ENCODE measurements at places on chromosomes 3 and 15.
A peak's percentile ranks its signal among the peaks of the same experiment; 100 is the strongest.

GRCh38 chr3:66133050-66133757, 87.6 kb upstream of the SLC25A26 start:
- no peak for DNase-seq

DNA sequence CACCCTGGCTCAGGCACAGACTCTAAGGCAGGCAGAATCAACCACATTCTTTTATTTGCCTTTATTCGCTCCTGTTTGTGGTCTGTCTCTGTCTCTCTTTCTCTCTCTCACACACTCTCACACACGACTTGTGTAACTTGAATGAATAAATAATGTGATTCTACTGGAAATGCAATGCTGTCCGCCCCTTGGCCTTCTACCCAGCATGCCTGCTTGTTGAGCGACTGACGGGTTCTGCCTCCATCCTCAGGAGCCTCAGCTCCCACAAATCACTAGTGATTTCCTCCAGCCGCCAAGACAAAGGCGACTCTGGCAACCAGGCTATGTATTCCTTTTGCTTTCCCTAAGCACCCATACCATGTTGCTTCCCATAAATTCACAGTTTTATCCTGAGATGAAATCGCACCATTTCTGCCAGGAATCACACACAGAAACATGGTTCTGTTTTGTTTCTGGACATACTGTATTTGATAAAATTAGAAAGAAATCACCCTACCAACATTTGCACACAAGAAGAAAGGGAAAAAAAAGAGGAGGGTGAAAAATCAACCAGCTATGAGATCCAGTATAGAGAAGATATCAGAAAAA, 460.8 kb downstream of the MAGI1 start:
- DNase-seq, result no peak

GRCh38 chr3:65884071-65884470, 154.6 kb downstream of the MAGI1 start:
- no peak for DNase-seq

- DNase-seq, result no peak
Measured at GRCh38 chr3:18902081-18902793, 246.1 kb upstream of the KCNH8 start.

- DNase-seq, result no peak
Measured at GRCh38 chr15:25886498-25887140, 23.5 kb upstream of the ATP10A start.

DNA sequence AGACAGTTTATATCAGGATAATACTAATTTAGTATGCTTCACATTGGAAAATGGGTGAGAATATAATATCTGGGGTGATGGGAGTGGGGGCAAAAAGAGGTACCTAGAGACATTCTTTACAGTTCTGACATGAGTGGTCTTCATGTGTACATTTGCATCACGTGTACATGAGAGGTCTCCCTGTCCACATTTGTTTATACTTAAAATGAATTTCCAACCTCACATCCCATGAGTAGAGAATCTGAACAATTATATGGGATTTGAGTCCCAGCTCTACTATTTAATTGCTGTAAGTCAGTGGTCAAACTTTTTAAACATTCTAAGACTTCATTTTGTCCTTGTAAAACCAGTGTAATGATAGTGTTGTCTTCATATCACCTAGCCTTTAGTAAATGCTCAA, 408.4 kb downstream of the NAALADL2 start:
- DNase-seq, result no peak

- DNase-seq, result peak; percentile 25
Measured at GRCh38 chr3:170355738-170356595, 1.5 kb upstream of the SKIL start.

DNA sequence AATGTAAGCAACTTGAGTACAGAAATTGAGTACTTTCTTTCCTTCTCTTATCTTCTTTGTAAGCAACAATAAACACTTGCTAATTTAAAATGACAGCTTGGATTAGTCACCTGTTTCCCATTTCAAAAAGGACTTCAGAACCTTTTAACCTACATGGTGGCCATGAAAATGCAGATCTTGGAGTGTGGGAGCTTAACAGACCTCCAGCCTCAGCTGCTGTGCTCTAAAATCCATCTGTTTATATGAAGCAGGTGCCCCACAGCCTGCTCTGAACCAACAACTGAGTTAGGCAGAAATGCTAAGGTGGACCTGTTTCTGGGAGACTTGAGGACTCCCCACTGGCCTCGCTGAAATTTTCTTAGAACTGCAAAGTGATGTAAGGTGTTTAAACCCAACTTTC, 91.1 kb upstream of the TNIK start:
- DNase-seq, result no peak

DNA sequence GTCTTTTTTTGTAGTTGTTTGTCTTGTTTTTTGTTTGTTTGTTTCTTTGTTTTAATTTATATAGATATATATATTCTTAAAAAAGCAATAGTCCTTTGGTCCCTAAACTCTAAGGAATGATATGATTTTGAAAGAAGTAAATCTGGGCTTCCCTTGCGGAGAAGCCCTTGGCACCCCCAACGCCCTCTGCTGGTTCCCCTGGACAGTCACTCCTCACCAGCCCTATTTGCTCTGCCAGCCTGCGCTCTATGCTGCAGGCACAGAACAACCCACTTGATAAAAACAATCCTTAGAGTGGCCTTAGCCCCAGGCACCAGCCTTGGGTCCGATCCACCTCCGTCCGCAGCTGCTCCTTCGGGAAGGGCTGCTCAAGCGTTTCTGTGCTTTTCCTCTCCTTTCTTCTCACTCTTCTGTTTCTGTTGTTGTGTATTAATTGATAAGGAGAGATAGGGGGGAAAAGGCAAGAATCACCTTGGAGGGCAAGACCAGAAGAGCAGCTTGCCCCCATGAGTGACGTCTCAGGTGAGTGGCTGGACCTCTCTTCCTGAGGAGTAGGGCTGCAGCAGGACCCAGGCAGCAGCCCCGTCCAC, 13.7 kb upstream of the PARP6 start:
- peak; percentile 46 for DNase-seq

DNA sequence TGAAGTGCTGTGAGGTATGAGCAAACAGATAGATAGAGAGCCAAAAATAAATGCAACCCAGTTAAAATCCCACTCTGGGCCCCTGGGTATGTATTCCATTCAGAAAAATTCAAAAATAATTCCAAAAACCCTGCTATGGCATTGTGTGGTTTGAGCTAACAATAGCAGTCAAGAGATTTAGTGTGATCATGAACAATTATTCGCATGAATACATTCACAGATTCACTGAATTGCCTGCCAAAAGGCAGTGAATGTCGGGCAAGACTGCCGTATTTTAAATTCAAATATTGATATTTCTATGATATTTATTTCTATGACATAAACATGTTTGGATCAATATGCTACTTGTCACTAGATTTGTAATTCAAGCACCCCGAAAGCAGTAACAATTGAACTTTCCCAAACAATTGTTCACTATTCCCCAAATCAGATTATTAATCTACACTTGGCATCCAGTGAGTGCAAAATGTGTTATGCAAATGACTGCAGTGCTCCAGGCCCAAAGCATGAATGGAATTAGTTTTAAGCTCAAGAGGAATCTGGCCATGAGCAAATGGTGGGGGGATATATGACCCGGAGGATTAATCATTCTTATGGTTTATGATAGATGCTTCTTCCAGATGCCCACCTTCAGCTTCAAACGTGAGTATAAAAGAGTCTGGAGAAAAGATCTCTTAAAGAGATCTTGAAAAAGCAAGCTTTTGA, 417.0 kb upstream of the MEIS2 start:
- no peak for DNase-seq

GRCh38 chr3:113769551-113769950, 22.7 kb downstream of the ATP6V1A start:
- DNase-seq, result no peak

DNA sequence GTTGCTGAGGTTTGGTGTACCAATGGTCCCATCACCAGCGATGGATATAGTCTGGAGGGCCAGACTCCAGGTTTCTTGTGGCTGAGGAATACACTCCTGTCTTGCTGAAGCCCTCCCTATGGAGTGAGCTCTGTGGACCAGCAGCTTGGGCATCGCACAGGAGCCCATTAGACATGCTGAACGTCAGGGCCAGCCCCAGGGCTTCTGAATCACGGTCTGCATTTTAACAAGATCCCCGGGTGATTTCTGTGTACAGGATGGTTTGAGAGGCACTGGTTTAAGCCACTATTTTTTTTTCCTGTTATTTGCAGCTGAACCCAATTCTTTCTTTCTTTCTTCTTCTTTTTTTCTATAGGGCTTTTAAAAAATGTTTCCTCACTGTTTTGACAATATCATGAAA, 69.5 kb upstream of the XCR1 start:
- no peak for DNase-seq

DNA sequence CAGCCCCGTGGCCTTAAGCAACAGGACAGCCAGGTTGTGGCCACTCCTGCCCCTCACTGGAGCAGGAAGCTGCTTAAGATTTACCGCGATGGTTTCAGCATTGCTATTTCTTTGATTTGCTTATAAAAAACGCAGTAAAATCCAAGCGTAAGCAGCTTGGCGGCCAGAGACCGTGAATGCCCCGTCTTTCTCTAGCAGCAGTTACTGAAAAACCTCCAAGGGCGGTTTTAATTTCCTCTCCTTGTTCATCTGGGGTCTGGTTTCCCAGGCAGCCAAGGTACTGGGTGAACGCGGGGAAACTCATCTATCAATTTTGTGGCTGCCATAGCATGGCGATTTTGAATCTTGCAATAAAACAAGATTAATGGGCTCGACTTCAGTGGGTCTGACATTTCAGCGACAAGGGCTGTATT, 130.3 kb downstream of the MINAR1 start:
- DNase-seq, result no peak

GRCh38 chr3:78757731-78758130, 1010.1 kb downstream of the ROBO1 start:
- DNase-seq, result no peak

DNA sequence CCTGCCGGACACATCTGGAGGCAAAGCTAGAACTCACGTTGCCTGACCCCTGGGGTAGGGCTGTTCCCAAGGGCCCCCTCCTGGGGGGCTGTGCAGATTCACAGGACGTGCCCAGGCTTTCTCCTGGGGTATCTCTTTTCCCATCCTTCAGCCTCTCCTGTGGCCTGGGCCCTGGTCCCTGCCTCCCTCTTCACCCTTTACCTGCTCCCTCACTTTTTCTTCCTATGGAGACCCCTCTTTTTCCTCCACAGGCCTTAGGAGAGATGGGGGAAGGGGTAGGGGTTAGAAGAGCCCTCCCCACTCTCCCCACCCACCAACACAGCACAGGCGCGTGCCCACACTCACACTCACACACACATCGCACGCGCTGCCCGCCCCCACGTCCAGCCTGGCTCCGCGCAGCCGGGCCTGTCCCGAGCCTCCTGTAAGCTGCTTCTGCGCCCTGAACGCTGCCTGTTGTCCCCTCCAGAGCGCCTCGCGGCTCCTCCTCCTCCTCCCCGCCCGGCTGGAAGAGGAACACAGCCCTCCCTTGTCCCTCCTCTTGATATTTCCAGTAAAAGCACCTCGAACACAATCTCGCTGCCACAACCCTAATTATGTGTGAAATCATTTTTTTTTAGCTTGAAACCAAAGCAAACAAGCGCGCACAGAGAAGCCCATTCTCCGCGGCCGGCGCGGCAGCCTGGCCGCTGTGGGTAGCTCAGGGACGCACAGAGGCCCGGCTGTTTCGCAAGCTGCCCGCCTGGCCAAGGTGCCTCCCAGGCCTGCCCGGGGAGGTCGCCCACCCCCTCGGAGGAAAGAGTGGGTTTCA, 33.9 kb upstream of the ACAN start:
- DNase-seq, result no peak

DNA sequence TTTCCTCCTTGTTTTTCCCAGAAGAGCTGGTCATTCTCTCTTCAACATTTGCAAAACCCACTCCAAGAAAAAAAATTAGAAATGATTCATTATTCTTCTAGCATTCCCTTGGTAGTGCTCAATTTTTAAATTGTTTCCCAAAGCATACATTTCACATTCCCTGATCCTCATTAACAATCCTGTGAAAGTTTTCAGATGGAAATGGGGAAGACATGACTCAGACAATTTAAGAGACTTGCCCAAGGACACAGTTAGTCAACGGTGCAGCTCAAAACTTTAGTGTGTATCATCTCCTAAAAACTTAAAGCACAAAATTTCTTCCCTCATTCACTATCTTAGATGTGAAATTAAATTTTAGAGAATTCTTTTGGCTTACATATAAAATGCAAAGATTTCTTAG, 17.1 kb upstream of the ABI3BP start:
- no peak for DNase-seq

GRCh38 chr15:94346282-94346681, 114.9 kb downstream of the MCTP2 start:
- DNase-seq, result no peak

DNA sequence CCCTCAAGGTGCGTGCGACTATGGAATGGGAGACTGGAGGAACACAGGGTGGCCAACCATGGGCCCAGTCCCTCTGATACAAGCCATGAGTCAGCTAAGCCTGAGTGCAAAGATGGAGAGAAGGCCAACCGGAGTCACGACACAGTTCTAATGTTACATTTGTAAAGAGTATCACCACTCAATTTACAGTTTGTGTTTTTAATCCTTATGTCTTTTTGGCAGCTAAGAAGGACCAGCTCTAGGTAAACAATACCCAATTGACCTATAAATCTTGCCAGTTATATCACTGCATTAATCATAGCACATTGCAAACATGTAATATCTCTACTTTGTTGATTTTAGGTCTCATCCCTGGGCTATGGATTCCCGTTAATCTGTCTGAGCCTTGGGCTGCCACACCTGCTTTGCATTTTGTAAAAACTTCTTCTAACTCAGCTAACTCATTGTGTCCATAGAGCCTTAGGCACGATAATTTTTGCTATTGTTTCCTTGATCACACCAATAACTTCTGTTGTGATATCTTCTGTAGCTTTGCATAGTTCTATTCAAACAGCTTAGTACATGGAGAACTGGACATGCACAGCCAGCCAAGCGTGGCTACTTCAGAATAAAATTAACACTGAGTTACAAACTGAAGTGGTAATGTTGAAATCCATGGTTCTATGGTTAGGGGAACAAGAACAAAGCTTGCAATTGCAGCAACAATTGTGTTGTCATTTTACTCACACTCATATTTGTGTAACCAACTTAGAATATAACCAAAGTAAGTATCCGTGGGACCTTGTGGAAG, 50.3 kb downstream of the LSM3 start:
- no peak for DNase-seq

DNA sequence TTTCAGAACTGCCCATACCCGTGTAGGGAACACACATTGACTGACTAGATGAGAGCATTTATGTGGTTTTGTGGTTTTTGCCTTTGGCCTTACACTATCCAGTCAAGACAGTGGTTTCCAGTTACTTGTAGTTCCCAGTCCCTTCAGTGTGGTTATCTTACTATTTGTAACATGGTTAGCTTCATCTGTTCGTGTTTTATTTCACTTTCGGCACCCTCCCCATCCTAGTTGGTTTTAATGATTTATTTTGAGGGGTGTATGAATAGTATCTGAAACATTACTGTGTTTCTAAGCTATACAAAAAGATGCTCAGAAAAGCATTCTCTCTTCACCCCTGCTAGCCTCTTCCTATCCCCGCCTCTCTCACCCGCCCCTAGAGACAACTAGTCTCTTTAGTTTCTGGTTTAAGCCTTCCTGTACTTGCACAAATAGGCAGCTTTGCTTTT, 14.1 kb downstream of the LYSMD4 start:
- no peak for DNase-seq

DNA sequence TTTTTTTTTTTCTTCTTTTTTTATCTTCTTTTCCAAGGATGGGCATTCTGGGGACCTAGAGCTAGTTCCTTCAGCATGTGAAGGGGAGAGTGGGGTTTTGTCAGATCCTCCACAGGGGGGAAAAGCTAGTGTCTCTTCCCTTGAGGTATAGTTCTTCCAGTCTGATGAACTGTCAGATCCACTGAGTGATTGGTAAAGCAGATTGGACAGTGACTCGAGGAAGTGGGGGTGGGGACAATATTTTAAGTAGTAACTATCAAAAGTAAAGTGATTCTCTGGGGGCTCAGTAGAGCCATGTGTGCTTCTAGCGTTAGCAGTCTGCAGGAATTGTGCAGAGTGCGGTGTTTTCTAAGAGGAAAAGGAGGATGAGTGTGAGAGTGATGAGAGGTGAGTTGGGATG, 62.0 kb upstream of the TRIM71 start:
- no peak for DNase-seq

All from activated CD8-positive, alpha-beta T cell treated with anti-CD3 and anti-CD28 coated beads, Interleukin-2, amount 10 ng/mL, durations not matched to agents 7 days and 5 days (primary cell).